ENCODE measurements at places on chromosomes 16 and 17. TPM values are rescaled to one million over a fixed set of nuclear protein-coding genes. Genes with fewer than 3 reads are reported as not detected.

FOXC2 gene
- total RNA-seq = 16.3 TPM

RAPGEFL1 gene
- 18.3 TPM for total RNA-seq

DNA sequence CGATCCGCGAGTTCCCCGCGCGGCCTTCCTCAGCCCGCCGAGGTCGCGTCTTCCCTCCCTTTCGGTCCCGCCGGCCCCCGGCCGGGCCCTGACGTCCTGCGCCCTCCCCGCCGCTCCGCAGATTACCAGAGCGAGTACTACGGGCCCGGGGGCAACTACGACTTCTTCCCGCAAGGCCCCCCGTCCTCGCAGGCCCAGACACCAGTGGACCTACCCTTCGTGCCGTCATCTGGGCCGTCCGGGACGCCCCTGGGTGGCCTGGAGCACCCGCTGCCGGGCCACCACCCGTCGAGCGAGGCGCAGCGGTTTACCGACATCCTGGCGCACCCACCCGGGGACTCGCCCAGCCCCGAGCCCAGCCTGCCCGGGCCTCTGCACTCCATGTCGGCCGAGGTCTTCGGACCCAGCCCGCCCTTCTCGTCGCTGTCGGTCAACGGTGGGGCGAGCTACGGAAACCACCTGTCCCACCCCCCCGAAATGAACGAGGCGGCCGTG, 5.4 kb downstream of the LHX1 start:
- H3K4me3 ChIP-seq = no peak overlapping the region
- H3K27ac ChIP-seq = no peak overlapping the region
- DNase-seq = no peak
- H3K27me3 ChIP-seq = peaks cover 39% of the 10 kb centered on the region
- H3K36me3 ChIP-seq = peaks cover 4% of the 10 kb centered on the region

DNA sequence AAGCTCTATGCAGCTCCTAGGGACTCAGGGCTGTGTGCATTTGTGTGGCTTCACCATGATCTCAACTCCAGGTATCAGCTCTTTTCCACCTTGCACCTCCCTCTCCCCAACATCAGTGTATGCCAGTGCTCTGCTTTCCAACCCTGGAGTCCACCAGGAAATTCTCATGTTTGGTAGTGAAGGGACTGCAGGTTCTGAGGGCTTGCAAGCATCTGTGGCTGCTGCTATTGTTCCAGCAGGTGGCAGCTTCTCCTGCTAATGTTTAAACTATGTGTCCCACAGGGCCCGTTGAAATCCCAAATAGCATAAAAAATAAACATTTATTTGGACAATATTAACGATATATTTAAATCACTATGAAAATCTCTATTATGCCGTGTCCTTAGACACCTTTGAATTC, 82.0 kb downstream of the RGS9 start:
- DNase-seq = no peak
- no peak overlapping the region for H3K27ac ChIP-seq
- no peak overlapping the region for H3K4me3 ChIP-seq
- no peaks in the 10 kb centered on the region for H3K36me3 ChIP-seq

- no peak overlapping the region for H3K27ac ChIP-seq
- peaks cover 32% of the 10 kb centered on the region for H3K27me3 ChIP-seq
- no peak for DNase-seq
- peak overlapping the region; percentile 80 for H3K4me3 ChIP-seq
Measured at GRCh38 chr17:36932383-36932693, 4.9 kb upstream of the LHX1 start.

DNA sequence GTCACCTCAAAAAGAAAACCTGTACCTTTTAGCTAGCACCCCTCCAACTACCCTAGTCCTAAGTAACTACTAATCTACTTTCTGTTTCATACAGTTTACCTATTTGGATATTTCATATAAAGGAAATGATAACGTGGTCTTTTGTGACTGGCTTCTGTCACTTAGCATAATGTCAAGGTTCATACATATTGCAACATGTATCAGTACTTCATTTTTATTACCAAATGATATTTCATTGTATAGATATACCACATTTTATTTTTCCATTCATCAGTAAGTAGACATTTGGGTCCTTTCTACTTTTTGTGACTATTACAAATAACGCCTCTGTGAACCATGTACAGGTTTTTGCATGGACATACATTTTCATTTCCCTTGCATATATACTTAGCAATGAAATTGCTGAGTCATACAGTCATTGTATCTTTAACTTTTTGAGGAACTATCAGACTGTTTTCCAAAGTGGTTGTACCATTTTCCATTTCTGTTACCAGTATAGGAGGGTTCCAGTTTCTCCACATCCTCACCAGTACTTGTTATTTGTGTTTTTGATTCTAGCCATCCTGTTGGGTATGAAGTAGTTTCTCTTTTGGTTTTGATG, 23.7 kb downstream of the MOSMO start:
- H3K27ac ChIP-seq = no peak overlapping the region
- no peaks in the 10 kb centered on the region for H3K4me1 ChIP-seq
- DNase-seq = no peak
- no peaks in the 10 kb centered on the region for H3K27me3 ChIP-seq
- H3K4me3 ChIP-seq = no peak overlapping the region
- H3K36me3 ChIP-seq = peaks cover 7% of the 10 kb centered on the region

GRCh38 chr17:80082403-80083135, 18.8 kb upstream of the GAA start:
- peaks cover 3% of the 10 kb centered on the region for H3K27me3 ChIP-seq
- H3K4me1 ChIP-seq = peaks cover 9% of the 10 kb centered on the region
- DNase-seq = peak; percentile 75

DNA sequence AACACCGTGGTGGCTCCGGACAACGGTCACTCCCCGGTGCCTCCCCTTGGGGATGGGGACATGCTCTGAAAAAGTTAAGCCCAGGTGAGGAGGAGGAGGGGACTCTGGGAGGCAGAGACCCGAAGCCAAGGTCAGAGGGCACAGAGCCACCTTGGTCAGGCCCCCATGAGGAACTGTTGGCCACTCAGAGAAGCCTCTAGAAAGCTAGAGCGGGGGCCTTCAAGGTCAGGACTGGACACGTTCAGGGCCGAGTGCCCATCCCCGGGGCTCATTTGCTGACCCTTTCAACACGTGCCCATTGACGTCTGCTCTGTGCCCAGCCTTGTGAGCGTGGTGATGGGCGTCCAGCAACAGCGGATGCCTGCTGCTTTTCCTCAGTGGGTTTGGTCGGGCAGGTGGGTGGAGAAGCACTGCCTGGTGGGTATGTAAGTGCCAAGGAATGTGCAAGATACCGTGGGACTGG, 38.2 kb downstream of the HASPIN start:
- no peak for DNase-seq
- H3K27ac ChIP-seq = no peak overlapping the region
- H3K4me1 ChIP-seq = no peaks in the 10 kb centered on the region
- H3K27me3 ChIP-seq = peaks cover 2% of the 10 kb centered on the region
- H3K4me3 ChIP-seq = no peak overlapping the region

- no peak overlapping the region for H3K4me3 ChIP-seq
- H3K4me1 ChIP-seq = no peaks in the 10 kb centered on the region
- peaks cover 4% of the 10 kb centered on the region for H3K27me3 ChIP-seq
- no peak overlapping the region for H3K27ac ChIP-seq
Measured at GRCh38 chr17:27381007-27381501, 75.2 kb upstream of the KSR1 start.

GRCh38 chr16:54734156-54734555, 196.5 kb upstream of the IRX5 start:
- H3K27me3 ChIP-seq = no peaks in the 10 kb centered on the region
- H3K4me1 ChIP-seq = no peaks in the 10 kb centered on the region

- peaks cover 2% of the 10 kb centered on the region for H3K27me3 ChIP-seq
- H3K4me1 ChIP-seq = peaks cover 12% of the 10 kb centered on the region
- no peak overlapping the region for H3K4me3 ChIP-seq
- peaks cover 4% of the 10 kb centered on the region for H3K36me3 ChIP-seq
- no peak for DNase-seq
Measured at GRCh38 chr17:77662833-77663232, 295.7 kb upstream of the TNRC6C start.

DNA sequence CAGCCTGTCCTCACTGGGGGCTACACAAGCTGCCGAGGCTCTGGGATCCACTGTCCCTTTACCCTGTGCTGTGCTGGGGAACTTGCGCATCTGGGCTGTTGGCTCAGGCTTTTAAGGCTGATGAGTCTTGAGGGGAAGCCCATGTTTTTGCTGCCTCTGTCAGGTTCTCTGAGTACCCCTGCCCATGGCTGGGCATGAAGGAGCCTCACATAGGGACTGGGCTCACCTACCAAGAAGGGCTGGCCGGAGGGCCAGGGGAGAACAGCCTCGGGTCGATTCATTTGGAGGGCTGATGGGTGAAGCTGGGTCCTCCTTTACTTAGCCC, 14.6 kb downstream of the FMNL1 start:
- peaks cover 8% of the 10 kb centered on the region for H3K36me3 ChIP-seq
- peaks cover 17% of the 10 kb centered on the region for H3K4me1 ChIP-seq
- DNase-seq = no peak
- H3K27ac ChIP-seq = no peak overlapping the region
- peaks cover 13% of the 10 kb centered on the region for H3K27me3 ChIP-seq

GRCh38 chr16:12387311-12387710, 410.8 kb downstream of the SNX29 start:
- H3K36me3 ChIP-seq = peaks cover 8% of the 10 kb centered on the region
- no peak overlapping the region for H3K4me3 ChIP-seq
- DNase-seq = no peak
- H3K27ac ChIP-seq = no peak overlapping the region
- peaks cover 8% of the 10 kb centered on the region for H3K27me3 ChIP-seq

GRCh38 chr17:8941980-8942622, 23.4 kb downstream of the PIK3R5 start:
- peaks cover 6% of the 10 kb centered on the region for H3K4me1 ChIP-seq
- no peak overlapping the region for H3K27ac ChIP-seq
- no peak overlapping the region for H3K4me3 ChIP-seq
- H3K36me3 ChIP-seq = peaks cover 18% of the 10 kb centered on the region

GRCh38 chr16:3246002-3246401, 10.4 kb downstream of the MEFV start:
- no peak for DNase-seq
- H3K27me3 ChIP-seq = peaks cover 8% of the 10 kb centered on the region
- H3K4me3 ChIP-seq = no peak overlapping the region
- no peaks in the 10 kb centered on the region for H3K4me1 ChIP-seq
